NCI-H2171 (cell line): ENCODE measurements at places on chromosomes 7 and 10.

GRCh38 chr7:90655566-90655965, 59.4 kb downstream of the CDK14 start:
- DNase-seq = no peak

DNA sequence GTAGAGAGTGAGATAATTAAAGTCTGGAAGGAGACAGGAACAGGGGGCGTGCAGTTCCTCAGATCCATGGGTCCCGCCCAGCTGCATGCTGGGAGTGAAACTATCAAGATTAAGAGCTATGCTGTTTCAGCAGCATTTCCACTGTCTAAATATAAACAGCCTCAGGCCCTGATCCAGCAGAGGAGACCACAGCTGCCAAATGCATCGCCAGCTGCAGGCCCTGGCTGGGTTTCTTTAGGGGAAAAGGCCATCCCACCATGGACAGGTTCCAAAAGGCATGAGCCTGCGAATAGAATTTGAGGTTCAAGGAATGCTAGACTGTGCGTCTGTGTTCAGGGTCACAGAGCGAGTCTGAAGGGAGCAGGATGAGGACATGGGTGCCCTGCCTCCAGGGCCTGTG, 411.4 kb downstream of the PAXIP1 start:
- no peak for DNase-seq

DNA sequence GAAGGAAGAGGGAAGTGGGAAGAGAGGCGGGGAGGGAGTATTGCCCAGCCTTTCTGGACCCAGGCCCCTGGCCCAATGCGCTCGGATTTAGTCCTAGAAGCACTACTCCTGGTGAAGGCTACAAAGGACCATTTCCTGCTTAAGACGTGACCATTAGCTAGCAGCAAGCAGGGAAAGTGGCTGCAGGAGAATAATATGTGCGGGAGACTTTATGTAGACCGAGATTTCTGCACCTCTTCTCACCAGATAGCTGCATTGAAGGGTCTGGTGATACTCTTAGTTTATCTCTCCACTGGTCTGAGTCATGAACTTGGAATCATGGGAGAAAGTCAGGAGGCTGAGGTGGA, 3.1 kb downstream of the VAX1 start:
- no peak for DNase-seq

GRCh38 chr10:103745341-103746247, 109.8 kb downstream of the SH3PXD2A start:
- no peak for DNase-seq

GRCh38 chr10:6141296-6142151, 52.7 kb downstream of the RBM17 start:
- DNase-seq = no peak

DNA sequence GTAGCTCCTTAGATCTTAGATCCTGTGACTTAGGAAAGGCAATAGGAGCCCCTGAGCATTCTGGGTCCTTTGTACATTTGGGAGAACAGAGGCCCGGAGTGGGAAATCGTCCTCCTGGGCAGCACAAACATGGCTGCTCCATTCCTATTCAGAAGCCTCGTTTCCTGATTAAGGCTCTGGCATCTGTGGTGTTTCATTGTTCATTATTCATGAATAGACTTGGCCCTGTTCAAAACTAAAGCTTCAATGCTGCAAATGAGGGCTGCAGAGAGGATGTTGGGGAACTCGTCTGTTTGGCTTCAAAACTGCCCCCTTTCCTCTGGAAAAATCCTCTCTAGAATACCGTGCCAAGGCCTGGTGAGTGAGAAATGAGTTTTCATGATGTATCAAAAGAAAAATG, 3.4 kb upstream of the HTRA1 start:
- no peak for DNase-seq

- DNase-seq = no peak
These were observed 82.8 kb upstream of the TRIM24 start for GRCh38 chr7:138377306-138377705.
